ENCODE measurements at places on chromosomes 12 and 14. TPM values are rescaled to one million over a fixed set of nuclear protein-coding genes. Genes with fewer than 3 reads are reported as not detected.

GRCh38 chr14:52724360-52724644 is 5.7 kb upstream of the STYX start:
- peaks cover 98% of the 10 kb centered on the region for H3K36me3 ChIP-seq
- no peaks in the 10 kb centered on the region for H3K27me3 ChIP-seq
- H3K27ac ChIP-seq, result no peak overlapping the region
- DNase-seq, result no peak
- H3K4me1 ChIP-seq, result no peaks in the 10 kb centered on the region

DNA sequence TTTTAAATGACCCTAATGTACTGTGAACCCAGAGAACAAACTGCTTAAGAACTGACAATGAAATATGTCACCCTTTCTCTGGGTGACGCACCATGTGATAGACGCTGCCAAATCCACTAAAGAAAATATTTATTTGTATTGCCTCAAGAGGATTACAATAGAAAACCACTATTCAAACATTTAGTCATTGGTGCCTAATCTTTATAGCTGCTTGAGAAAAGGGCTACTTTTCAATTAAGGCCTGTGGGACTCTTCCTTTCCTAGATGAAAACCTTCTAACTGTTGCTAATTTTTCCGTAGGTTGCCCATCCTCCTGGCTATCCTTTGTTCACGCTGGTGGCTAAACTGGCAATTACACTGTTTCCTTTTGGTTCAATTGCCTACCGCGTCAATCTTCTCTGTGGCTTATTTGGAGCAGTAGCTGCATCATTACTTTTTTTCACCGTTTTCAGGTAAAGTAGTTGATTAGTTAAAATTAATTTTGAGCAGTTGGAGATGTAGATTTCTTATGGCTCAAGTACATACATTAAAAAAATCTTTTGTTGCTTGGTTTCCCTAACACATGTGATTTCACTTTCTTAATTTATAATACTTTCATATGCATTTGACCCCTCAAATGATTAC is 6.0 kb downstream of the TMEM260 start:
- DNase-seq, result no peak
- no peaks in the 10 kb centered on the region for H3K27me3 ChIP-seq
- no peak overlapping the region for H3K4me3 ChIP-seq
- no peak overlapping the region for H3K27ac ChIP-seq

The ZNF891 gene
- total RNA-seq, result 0.90 TPM

GRCh38 chr14:54754116-54754622 is 148.5 kb downstream of the GCH1 start:
- H3K27ac ChIP-seq, result no peak overlapping the region
- H3K4me1 ChIP-seq, result peaks cover 5% of the 10 kb centered on the region
- H3K27me3 ChIP-seq, result no peaks in the 10 kb centered on the region
- no peak overlapping the region for H3K4me3 ChIP-seq

DNA sequence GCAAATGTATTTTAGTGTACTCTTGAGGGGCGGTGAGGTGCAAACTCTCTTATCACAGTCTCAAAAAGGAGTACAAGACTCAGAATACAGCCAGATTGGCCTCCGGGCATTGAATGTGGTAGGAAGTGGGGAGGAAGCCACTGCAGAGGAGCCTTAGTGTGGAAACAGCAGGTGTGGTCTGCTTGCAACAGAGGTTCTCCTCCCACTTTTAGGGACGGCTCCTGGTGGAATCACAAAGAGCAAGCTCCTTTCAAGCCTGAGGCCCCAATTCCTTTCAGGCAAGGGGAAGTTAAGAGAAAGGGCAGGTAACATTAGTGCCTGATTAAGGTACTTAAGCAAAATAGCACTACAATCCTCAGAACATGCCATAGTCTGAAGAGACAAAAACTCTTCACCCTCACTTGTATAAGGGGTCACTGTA is 23.7 kb upstream of the SLC2A3 start:
- no peak overlapping the region for H3K27ac ChIP-seq
- DNase-seq, result no peak
- H3K4me1 ChIP-seq, result no peaks in the 10 kb centered on the region
- H3K27me3 ChIP-seq, result no peaks in the 10 kb centered on the region
- H3K4me3 ChIP-seq, result peak overlapping the region; percentile 61
- no peaks in the 10 kb centered on the region for H3K36me3 ChIP-seq

The TPPP2 gene
- 2.8 TPM for total RNA-seq

DNA sequence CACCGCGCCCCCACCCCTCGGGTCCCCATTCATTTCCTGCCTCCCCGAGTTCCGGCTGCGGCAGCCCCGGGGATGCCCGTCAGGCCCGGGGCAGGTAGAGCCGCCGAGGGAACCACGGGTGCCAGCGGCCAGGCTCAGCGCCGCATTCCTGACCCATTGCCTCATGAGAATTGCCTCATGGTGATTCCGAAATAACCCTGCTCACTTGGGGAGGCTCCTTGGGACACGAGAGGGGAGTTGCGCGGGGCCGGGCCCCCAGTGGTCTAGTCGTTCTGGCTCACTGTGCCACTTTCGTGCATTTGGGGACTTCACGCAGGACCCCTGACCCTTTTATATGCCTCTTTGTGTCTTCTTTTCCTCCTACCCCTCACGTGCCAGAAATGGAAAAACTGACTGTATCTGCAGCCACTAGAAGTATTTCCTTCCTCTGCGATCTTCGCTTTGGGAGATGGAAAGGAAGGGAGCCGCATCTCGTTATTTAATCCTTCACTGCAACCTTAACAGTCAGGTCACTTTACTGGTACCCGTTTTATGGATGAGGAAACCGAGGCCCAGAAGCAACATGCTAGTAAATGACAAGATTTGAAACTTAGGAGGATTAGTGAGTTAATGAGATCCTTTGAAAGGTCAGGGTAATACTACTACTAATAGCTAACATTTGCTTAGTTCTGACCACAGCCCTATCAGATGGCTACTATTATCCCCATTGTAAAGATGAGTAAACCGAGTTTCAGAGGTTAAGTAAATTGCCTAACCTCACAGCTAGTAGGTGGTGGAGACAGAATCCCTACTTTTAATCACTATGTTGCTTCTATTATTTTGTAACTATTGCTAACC is 768 bp downstream of the PTPN11 start:
- peak; percentile 79 for DNase-seq
- H3K36me3 ChIP-seq, result no peaks in the 10 kb centered on the region
- H3K27me3 ChIP-seq, result no peaks in the 10 kb centered on the region

GRCh38 chr12:12976366-12976765 is 23.7 kb downstream of the HEBP1 start:
- no peak overlapping the region for H3K4me3 ChIP-seq
- peak overlapping the region; percentile 18 for H3K27ac ChIP-seq
- no peak for DNase-seq
- no peaks in the 10 kb centered on the region for H3K4me1 ChIP-seq

GRCh38 chr12:131407221-131408035 is 303.5 kb upstream of the SFSWAP start:
- no peak for DNase-seq
- no peaks in the 10 kb centered on the region for H3K36me3 ChIP-seq
- H3K4me3 ChIP-seq, result no peak overlapping the region
- H3K4me1 ChIP-seq, result no peaks in the 10 kb centered on the region
- no peak overlapping the region for H3K27ac ChIP-seq
- H3K27me3 ChIP-seq, result peaks cover 2% of the 10 kb centered on the region

- peak overlapping the region; percentile 83 for H3K4me3 ChIP-seq
- peaks cover 41% of the 10 kb centered on the region for H3K4me1 ChIP-seq
- H3K27ac ChIP-seq, result peak overlapping the region; percentile 98
- H3K27me3 ChIP-seq, result no peaks in the 10 kb centered on the region
These were observed 1.6 kb upstream of the ASB2 start for GRCh38 chr14:93977790-93978581.

GRCh38 chr14:93009471-93010129 is 86.7 kb downstream of the CHGA start:
- H3K36me3 ChIP-seq, result no peaks in the 10 kb centered on the region
- DNase-seq, result peak; percentile 82
- no peaks in the 10 kb centered on the region for H3K27me3 ChIP-seq
- no peak overlapping the region for H3K27ac ChIP-seq
- H3K4me1 ChIP-seq, result peaks cover 50% of the 10 kb centered on the region

The MUCL1 gene
- total RNA-seq, result not detected

The GALNT4 gene
- 1.2 TPM for total RNA-seq

DNA sequence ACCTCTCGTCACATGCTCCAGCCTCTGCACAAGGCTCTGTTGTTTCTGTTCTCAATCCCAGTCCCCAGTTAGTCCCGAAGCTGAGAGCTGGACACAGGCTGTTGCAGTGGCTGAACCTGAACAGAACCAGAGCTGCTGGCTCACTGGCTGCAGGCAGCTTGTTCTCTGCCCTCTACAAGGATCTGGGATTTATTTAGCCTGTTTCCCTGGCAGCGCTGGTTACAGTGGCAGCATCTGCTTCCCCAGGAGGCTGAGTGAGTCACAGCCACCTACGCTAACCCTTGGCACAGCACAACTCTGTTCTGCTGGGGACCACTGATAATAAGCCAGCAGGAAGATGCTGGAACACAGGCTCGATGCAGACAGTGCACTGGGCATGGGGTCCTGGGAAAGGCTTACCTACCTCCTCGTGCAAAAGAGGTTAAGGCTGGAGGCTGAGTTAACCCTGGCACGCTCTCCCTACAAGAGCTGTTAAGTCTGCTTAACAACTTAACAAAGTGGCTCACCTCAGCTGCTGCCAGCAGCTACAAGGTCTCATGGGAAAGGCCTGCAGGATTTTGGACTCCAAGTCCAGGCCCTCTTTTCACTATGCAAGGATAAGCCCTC is 299.6 kb downstream of the PCNX1 start:
- no peaks in the 10 kb centered on the region for H3K27me3 ChIP-seq
- H3K4me3 ChIP-seq, result no peak overlapping the region
- no peaks in the 10 kb centered on the region for H3K4me1 ChIP-seq
- no peaks in the 10 kb centered on the region for H3K36me3 ChIP-seq

The PRPH gene
- total RNA-seq, result not detected

The ATXN2 gene
- total RNA-seq, result 35.3 TPM

- peak overlapping the region; percentile 71 for H3K4me3 ChIP-seq
- H3K4me1 ChIP-seq, result peaks cover 13% of the 10 kb centered on the region
- DNase-seq, result peak; percentile 17
- H3K27me3 ChIP-seq, result peaks cover 3% of the 10 kb centered on the region
- H3K36me3 ChIP-seq, result no peaks in the 10 kb centered on the region
These were observed 521 bp upstream of the PCED1B start for GRCh38 chr12:47078733-47079467.

The TAS2R19 gene
- 0.34 TPM for total RNA-seq

GRCh38 chr12:42557586-42558172 is 31.9 kb downstream of the PRICKLE1 start:
- no peaks in the 10 kb centered on the region for H3K27me3 ChIP-seq
- no peak overlapping the region for H3K4me3 ChIP-seq
- no peaks in the 10 kb centered on the region for H3K36me3 ChIP-seq
- no peak for DNase-seq

DNA sequence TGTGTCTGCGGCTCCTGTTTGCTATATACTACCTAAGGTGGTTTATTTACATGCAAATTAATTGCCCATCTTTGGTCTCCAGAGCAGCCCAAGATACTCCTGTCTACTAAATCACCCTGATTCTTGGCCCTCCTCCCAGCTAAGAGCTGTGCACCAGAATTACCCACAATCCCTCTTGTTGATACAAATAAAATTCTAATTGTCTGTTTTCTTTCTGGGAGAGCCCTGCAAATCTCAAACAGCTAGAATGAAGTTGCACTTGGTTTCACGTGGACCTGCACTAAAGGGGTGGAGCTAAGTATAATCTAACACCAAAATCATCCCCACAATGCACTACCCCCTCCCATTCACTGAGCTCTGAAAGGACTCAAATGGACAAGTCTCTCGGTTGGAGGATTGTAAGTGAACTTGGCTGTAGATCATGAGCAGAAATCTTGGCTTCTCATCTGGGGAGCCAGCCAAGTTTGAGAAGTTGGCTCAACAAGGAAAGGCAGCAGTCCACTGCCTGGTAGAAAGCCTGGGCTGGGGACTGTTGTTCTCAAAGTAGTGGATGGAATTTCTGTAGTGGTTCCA is 6.6 kb downstream of the MAX start:
- no peaks in the 10 kb centered on the region for H3K27me3 ChIP-seq
- H3K27ac ChIP-seq, result peak overlapping the region; percentile 64
- H3K36me3 ChIP-seq, result peaks cover 14% of the 10 kb centered on the region
- H3K4me3 ChIP-seq, result peak overlapping the region; percentile 31

- no peaks in the 10 kb centered on the region for H3K36me3 ChIP-seq
- peaks cover 58% of the 10 kb centered on the region for H3K4me1 ChIP-seq
- no peak for DNase-seq
- no peak overlapping the region for H3K4me3 ChIP-seq
- H3K27me3 ChIP-seq, result no peaks in the 10 kb centered on the region
These were observed 283.6 kb downstream of the CACNA1C start for GRCh38 chr12:2336409-2336829.

GRCh38 chr12:59067083-59067482 is 146.8 kb upstream of the LRIG3 start:
- H3K4me3 ChIP-seq, result no peak overlapping the region
- H3K36me3 ChIP-seq, result no peaks in the 10 kb centered on the region
- H3K27me3 ChIP-seq, result no peaks in the 10 kb centered on the region
- no peaks in the 10 kb centered on the region for H3K4me1 ChIP-seq

The CHST11 gene
- total RNA-seq, result 1.6 TPM

GRCh38 chr12:111275308-111275707 is 93.6 kb downstream of the PHETA1 start:
- H3K36me3 ChIP-seq, result no peaks in the 10 kb centered on the region
- H3K4me1 ChIP-seq, result no peaks in the 10 kb centered on the region
- DNase-seq, result no peak
- H3K27ac ChIP-seq, result no peak overlapping the region
- H3K4me3 ChIP-seq, result no peak overlapping the region

GRCh38 chr12:107399046-107399445 is 286.6 kb upstream of the PWP1 start:
- H3K27ac ChIP-seq, result no peak overlapping the region
- H3K4me1 ChIP-seq, result no peaks in the 10 kb centered on the region
- no peak for DNase-seq
- H3K36me3 ChIP-seq, result no peaks in the 10 kb centered on the region
- no peak overlapping the region for H3K4me3 ChIP-seq
- no peaks in the 10 kb centered on the region for H3K27me3 ChIP-seq

The KRT3 gene
- not detected for total RNA-seq

DNA sequence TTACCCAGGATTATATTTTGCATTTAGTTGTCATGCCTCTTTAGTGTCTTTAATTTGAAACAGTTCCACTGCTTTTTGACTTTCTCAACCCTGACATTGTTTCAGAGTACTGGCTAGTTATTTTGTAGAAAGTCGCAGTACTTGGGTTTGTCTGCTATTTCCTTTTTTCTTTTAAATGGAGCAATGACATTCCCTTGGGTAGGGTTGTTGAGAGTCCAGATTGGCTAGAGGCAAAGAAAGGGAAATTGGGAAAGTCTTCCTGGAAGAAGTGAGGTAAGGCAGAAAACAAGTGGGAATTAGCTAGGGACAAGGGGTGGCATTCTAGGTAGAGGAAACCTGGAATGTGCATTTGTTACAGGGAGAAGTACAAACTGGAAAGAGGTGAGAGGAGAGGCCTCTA is 245.9 kb downstream of the EMP1 start:
- peaks cover 1% of the 10 kb centered on the region for H3K27me3 ChIP-seq
- no peaks in the 10 kb centered on the region for H3K4me1 ChIP-seq
- no peak overlapping the region for H3K4me3 ChIP-seq
- DNase-seq, result no peak

The PLEK2 gene
- not detected for total RNA-seq

All from psoas muscle (tissue), 8 donors.